ENCODE measurements at places on chromosomes 7 and 10. TPM values are rescaled to one million over a fixed set of nuclear protein-coding genes. Genes with fewer than 3 reads are reported as not detected.

- DNase-seq: no peak
These were observed 217.5 kb downstream of the SNX13 start for GRCh38 chr7:17722798-17723197.

DNA sequence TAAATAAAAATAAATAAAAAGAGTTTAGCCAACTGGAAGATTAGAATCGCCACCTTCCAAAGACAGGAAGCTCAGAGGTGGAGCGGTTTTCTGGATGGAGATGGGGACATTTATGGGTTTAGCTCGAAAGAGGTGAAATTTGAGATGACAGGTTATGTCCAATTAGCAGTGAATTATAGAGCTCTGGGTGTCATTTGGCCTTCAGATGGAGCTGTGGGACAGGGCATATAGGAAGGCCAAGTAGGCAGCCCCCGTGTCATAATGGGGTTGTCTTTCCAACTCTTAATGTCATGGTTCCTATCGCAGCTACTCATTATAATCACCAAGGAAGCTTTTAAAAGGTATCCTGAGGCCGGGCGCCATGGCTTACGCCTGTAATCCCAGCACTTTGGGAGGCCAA is 21.0 kb upstream of the EEPD1 start:
- DNase-seq: no peak

- no peak for DNase-seq
These were observed 1.7 kb downstream of the MBL2 start for GRCh38 chr10:52770904-52771303.

DNA sequence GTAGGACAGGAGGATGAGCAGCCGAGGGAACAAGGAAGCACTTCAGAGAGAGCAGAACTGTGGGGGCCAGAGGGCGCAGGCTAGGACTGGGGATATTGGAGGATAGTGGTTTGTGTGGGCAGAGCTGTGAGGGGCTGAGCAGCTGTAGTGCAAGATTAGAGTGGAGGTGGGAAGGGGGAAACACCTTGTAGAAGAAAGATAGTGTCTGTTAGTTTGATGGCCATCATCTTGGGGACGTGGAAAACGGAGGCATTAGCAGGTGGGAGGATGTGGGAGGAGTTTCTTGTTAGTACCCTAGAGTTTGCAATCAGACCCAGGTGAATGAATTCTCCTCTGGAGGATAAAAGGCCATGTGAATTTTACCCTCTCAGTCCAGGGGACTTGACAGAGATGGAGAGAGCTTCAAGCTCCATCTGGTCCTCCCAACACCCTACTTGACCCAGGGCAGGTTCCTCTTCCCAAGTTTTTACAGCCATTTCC is 34.0 kb downstream of the PRSS2 start:
- no peak for DNase-seq

GRCh38 chr10:110617425-110618229 is 26.5 kb upstream of the RBM20 start:
- DNase-seq: no peak

- DNase-seq: no peak
These were observed 9.9 kb downstream of the POLL start for GRCh38 chr10:101578192-101578591.

GRCh38 chr10:25604591-25604990 is 329.4 kb upstream of the MYO3A start:
- DNase-seq: no peak

DNA sequence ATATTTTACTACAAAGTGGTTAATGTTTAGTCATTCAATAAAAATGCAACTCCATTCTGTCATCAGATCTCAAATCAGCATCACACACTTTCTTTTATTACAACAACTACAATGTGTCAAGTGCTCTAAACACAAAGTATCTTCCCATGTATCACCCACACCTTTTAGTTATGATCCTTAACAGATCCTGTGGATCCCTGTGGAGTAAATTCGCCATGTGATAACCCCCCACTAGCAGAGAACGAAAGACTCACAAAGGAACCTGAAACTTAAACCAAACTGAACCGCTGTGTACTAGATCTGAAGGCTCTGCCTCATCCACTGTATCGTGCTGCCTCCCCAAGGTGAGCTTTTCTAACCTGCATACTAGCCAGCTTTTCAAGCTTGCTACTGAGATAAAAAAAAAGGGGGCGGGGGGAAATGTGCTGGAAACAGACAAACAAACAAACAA is 1.7 kb downstream of the DPY19L1 start:
- DNase-seq: peak; percentile 14

Gene HTRA1
- total RNA-seq: 36.6 TPM

Gene DLX6
- not detected for total RNA-seq

Gene GNAI1
- total RNA-seq: 9.1 TPM

Gene NXPH1
- not detected for total RNA-seq

Gene GHRHR
- not detected for total RNA-seq

Gene INHBA
- not detected for total RNA-seq

Data from body of pancreas (tissue), 4 donors.